Stimulated activated CD8-positive, alpha-beta memory T cell treated with anti-CD3 and anti-CD28 coated beads, Interleukin-2, amount 100 ng/mL, for 1 hour (primary cell): ENCODE measurements at places on chromosomes 11 and 22.
A peak's percentile ranks its signal among the peaks of the same experiment; 100 is the strongest.

DNA sequence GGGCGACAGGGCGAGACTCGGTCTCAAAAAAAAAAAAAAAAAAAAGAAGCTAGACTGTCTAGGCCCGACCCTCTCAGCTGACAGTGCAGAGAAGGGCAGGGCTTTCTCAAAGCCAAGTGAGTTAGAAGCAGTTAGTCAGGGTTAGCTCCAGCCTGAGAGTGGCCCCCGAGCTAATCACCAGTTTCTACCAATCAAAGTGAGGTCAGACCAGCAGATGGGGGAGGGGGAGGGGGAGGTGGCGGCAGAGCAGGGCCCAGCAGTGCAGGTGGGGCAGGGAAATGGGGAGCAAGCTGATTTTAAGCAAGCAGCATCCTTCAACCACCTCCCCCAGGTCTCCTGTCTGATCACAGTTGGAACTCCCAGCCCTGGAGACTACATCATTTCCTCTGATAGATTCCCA is 55.3 kb upstream of the PRR5 start:
- DNase-seq, result no peak

GRCh38 chr22:22067192-22067591 is 84.6 kb upstream of the TOP3B start:
- no peak for DNase-seq

- no peak for DNase-seq
These were observed 913.0 kb upstream of the CNTN5 start for GRCh38 chr11:98107736-98108135.

GRCh38 chr22:38069372-38070249 is 12.4 kb downstream of the PICK1 start:
- no peak for DNase-seq

DNA sequence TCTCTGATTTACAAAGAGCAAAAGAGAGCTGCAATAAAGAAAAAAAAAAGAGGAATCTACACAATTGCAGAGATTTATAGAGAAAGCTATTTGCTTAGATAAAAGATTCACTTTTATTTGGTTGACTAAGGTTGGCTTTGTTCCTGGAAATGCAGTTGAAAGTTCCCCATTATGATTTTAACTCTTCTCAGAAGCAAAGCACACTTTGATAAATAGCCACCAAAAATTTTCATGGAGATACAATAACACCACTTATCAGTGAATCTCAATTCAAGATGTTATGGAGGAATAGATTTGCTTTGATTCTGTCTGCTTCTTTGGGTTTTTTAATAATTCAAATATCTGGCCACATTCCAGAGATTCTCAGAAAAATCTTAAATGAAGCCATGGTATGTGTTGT is 88.5 kb upstream of the ANO3 start:
- DNase-seq, result no peak

GRCh38 chr11:119206511-119207414 is 624 bp downstream of the CBL start:
- DNase-seq, result peak; percentile 1

DNA sequence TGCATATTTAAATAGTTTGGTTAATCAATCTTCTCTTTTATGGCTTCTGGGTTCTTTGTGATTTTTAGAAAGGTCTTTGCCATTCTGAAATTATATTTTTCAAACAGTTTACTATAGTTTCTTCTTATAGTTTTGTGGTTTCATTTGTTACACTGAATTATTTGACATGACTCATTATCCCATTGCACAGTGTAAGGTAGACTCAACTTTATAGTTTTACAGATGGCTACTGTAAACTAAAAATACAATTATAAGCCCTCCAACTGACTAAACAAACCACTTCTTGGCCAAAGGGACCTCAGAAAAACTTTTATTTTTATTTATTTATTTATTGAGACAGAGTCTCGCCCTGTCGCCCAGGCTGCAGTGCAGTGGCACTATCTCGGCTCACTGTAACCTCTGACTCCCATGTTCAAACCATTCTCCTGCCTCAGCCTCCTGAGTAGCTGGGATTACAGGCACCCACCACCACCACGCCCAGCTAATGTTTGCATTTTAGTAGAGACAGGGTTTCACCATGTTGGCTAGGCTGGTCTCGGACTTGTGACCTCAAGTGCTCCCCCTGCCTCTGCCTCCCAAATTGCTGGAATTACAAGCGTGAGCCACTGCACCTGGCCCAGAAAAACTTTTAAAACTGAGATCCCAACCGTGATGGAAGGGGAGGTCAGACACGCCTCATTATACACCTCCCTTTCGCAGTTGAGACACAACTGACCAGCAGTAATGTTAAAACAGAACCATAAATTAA is 14.1 kb upstream of the RAC2 start:
- no peak for DNase-seq

- DNase-seq, result no peak
These were observed 35.1 kb downstream of the MORC2 start for GRCh38 chr22:30933457-30933856.

DNA sequence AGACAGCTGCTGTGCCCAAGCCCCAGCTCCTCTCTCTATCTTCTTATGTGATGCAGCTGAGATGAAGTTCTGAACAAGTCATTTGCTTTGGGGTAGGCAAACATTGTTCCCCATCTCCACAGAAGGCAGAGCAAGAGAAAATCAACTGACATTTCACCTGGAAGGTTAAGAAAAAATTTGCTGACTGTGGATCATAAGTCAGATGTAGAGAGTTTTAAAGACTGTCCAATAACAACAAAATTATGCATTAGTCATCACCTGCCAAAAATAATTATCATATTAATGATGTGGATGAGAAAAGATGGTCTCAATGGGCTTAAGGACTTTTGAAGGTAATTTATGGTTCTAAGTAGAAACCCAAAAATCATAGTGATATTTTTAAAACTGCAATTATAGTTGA is 59.2 kb downstream of the KCNJ1 start:
- DNase-seq, result no peak

DNA sequence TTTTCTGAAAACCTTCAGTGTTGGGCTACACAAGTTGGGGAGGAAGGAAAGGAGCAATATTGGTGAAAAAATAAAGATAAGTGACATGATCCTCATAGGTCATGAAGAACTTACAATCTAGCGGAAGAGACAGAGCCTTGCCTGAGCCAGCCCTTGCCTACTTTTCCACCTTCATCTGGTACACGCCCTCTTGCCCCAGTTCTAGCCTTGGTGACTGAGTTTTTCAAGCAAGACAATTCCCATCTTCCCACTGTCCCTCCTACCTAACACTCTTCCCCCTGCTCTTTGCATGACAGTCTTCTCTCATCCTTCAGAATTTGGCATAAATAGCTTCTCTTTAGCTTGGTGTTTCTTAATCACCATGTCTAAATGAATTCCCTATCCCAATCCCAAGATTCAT is 42.6 kb downstream of the BBOX1 start:
- DNase-seq, result no peak

DNA sequence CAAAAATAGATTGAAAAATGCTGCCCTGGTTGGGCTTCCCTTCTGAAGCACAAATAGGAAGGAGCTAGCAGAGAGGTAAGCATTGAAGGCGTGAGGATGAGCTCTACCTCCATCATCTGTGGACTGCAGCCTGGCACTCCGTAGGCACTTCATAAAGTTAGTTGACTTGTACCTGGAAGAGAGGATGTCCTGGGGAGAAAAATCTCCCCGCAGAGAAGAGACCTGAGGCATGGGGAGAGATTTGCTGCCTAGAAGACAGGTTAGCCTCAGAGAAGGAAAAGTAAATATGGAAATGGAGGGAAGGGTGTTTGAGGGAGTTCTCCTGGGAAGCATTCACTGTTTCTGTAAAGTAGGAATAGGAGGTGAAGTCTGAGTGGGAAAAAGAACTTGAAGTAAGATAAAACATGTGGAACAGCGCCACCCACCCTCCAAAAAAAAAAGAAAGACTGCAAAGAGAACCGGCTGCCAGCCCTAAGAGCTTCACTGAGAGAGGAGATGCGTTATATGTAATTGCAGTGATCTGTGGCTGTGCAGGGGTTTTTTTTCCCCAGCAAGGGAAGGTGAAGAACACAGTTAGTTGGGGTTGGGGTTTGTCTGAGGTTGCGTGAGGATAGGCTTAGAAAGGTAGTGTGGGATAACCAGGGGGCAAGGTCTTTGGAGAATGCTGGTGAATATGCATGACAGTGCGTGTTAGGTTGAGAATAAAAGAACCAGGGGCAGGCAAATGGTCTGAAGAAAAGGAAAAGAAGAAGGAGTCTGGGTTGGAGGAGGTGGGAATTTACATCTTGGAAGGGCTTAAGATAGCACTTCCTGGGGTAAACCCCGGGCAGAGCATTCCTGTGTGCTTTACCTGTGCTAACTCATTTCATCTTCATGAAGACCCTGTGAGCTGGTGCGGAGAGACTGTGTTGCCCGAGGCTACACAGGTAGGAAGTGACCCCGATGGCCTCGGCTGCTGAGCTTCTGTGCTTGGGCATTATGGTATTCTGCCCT is 16.0 kb downstream of the TNRC6B start:
- DNase-seq, result no peak

- DNase-seq, result no peak
These were observed 174.2 kb downstream of the BUD13 start for GRCh38 chr11:116598556-116598955.
